NCI-H1694 treated with DMSO at 0.1 percent for 48 hours (cell line): ENCODE measurements at places on chromosomes 12 and 14.

DNA sequence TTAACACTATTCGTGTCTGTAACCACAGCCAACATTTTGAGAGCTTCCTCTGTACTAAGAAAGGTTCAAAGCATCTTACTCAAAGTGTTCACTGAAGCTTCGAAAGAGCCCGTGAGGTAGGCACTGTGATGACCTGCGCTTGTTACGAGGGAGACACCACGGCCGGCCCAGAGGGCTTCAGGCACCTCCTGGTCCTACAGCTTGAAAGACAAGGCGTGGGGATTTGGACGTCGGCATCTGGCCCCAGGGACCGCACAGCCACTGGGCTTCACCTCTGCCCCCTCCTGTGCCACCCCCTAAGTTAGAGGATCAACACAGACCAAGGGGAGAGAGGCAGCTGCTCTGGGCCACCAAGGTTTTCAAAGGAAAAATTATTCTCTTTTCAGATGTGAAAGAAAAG is 75.6 kb downstream of the RIMBP2 start:
- DNase-seq, result no peak

- no peak for DNase-seq
Measured at GRCh38 chr14:94925416-94926173, 155.7 kb upstream of the GSC start.

DNA sequence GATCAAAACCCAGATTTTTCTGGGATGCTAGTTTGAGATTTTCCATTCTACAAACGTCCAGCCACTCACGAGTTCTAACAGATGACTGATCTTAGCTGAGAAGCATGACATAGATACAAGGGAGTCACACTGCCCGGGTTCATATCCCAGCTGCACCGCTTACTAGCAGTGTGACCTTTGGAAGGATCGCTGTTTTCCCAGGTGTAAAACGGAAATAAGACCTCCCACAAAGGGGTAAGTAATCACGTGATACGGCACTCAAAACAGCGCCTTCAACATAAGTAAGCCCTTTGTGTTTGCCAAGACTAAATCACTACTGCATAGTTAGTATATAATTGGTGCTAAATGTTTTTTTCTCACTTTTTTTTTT is 624 bp upstream of the PWP1 start:
- DNase-seq, result no peak

DNA sequence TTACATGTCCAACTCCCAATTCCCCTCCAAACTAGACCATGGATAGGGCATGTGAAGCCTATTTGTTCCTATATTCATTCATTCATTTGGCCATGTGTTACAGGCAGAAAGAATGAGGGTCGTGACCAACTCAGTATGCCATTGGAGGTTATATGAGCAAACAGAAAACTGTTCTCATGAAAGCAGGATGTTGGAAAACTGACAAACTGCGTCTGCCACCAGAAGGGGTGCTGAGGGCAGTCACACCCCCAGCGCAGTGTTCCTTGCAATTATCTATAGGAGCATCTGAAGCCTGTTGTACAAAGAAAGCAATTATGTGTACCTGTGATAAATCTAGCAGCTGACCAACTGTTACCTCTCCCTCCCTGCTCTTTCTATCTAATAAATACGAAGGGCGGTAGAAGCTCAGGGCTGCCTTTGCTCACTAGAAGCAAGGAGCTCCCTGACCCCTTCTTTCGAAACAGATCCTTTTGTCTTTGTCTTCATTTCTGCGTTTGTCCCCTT is 21.1 kb downstream of the ENTPD5 start:
- no peak for DNase-seq

GRCh38 chr12:121533394-121534090 is 47.3 kb downstream of the KDM2B start:
- DNase-seq, result no peak

- no peak for DNase-seq
Measured at GRCh38 chr14:73591690-73592449, at the start of gene ACOT4. ACOT4 (plus strand) TSS chr14:73591873; CDS start chr14:73591960, 87 bp downstream.
